ENCODE measurements at places on chromosomes 16 and 17. TPM values are rescaled to one million over a fixed set of nuclear protein-coding genes. Genes with fewer than 3 reads are reported as not detected.

- no peak for DNase-seq
- peaks cover 100% of the 10 kb centered on the region for H3K36me3 ChIP-seq
- H3K27me3 ChIP-seq = no peaks in the 10 kb centered on the region
Measured at GRCh38 chr16:70556063-70556462, 32.4 kb downstream of the SF3B3 start.

DNA sequence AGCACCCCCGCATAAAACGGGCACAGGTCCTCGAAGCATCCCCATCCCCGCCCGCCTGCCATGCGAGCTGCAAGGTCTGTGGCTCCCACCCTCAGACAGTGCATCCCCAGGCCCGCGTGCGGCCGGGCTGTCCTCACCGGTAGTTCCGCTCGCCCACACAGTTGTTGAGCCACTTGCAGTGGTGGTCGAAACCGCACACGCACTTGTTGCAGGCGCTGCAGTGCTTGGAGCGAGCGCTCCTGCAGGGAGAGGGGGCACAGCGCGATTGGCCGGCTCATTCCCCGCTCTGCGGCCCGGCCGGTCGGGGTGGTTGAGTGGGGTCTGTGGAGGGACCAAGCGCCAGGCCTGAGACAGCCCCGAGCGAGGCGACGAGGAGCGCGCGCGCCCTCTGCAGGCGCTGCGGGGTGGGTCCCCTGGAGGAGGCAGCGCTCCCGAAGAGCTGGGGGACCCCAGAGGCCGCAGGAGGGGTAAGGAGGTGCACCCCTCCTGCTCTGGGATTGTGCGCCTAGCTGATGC, 6.0 kb upstream of the TPPP3 start:
- DNase-seq = peak; percentile 77
- H3K4me3 ChIP-seq = no peak overlapping the region
- H3K36me3 ChIP-seq = no peaks in the 10 kb centered on the region
- H3K27ac ChIP-seq = no peak overlapping the region

- no peak for DNase-seq
- no peaks in the 10 kb centered on the region for H3K27me3 ChIP-seq
- no peak overlapping the region for H3K4me3 ChIP-seq
- H3K27ac ChIP-seq = no peak overlapping the region
Measured at GRCh38 chr17:48587276-48588073, 2.6 kb downstream of the HOXB3 start.

GRCh38 chr16:23667355-23667659, 11.4 kb upstream of the PLK1 start:
- H3K27me3 ChIP-seq = no peaks in the 10 kb centered on the region
- no peak overlapping the region for H3K4me3 ChIP-seq
- H3K27ac ChIP-seq = no peak overlapping the region

DNA sequence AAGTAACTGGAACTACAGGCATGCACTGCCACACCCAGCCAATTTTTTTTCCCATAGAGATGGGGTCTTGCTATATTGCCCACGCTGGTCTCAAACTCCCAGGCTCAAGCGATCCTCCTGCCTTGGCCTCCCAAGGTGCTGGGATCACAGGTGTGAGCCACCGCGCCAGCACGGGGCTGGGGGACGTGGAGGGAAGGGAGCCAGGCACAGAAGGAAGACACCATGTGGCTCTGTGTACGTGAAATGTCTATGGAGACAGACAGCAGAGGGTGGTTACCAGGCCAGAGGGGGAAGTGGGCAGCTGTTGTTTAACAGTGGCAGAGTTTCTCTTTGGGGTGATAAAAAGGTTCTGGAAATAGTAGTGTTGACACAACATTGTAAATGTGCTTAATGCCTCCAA, 4.6 kb upstream of the PIEZO1 start:
- peak; percentile 34 for DNase-seq
- H3K27me3 ChIP-seq = peaks cover 11% of the 10 kb centered on the region
- H3K4me1 ChIP-seq = no peaks in the 10 kb centered on the region
- H3K27ac ChIP-seq = no peak overlapping the region

TEKT1 gene
- not detected for polyA plus RNA-seq

Data from psoas muscle (tissue), 8 donors.